ENCODE measurements at places on chromosomes 13 and 19.

GRCh38 chr13:49410477-49410876, 33.4 kb downstream of the CAB39L start:
- DNase-seq, result no peak

DNA sequence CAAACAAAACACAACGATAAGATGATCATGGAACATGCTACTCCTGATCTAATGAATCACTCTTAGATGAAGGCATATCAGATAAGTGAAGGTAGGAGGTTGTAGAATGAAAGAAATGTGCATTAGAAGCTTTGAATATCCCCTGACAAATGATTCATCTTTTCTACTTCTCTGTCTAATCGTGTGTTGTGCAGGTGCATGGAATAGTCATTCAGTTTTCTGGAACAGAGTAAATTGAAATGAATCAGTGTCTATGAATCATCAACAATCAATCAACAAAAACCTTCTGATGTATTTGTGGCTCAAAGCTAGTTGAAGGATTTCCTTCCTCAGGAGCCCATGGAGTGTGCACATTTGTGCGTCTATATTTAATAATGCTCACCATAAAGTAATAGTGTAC, 1290.4 kb upstream of the PCDH20 start:
- DNase-seq, result no peak

DNA sequence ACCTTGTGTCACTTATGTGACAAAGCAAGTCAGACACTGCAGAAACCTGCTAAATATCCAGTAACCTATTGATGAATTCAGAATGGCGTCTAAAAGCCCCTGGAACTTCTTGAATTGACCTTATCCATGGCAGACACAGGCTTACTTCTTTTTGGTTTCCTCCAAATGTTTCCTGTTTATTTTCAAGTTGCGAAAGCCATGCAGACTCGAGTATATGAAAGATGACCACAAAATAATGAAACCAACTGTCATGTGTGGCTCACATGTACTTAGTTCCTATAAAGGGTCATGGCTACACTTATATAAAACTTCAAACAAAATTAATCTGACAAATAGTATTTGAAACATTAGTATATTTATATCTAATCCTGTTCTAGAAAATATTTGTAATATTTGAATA, 113.1 kb upstream of the FNDC3A start:
- DNase-seq, result no peak

DNA sequence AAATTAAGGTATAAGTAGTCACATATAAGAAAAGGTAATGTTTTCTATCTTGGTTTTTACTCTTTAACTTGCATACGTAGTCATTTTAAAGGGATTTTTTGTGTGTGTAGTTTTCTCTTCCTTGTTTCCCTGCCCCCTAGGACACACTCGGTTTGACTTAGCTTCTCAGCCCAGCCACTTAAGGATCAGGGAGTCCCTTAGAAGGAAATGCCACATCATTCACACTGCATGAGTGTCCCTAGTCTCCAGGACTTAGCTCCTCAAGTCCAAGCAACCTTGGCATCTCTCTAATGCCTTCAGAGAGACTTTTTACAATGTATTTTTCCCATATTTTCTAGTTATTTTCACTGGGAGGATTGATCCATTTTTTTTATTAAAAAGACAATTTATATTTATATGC, 1407.7 kb downstream of the EFNB2 start:
- DNase-seq, result no peak

- no peak for DNase-seq
These were observed 24.7 kb upstream of the SPATA13 start for GRCh38 chr13:24135674-24136300.

DNA sequence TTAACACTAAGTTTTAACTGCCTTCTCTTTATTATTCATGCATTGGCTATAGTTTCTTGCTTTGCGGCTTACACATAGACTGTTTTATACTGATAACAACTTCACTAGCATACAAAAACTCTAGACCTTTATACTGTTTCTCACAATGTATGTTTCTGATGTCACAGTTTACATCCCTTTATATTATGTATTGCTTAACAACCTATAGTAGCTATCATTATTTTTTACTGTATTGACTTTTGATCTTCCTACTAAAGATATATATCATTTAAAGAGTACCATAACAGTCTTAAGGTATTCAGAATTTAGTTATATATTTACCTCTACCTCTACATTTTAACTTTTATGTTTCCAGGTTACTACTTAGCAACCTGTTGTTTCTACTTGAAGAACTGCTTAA, 543.3 kb upstream of the ARGLU1 start:
- no peak for DNase-seq

GRCh38 chr13:110616103-110617101, 1.1 kb downstream of the NAXD start:
- DNase-seq, result peak; percentile 69

Measured in GM06990 (cell line).